ENCODE measurements at places on chromosomes 13 and 19.

DNA sequence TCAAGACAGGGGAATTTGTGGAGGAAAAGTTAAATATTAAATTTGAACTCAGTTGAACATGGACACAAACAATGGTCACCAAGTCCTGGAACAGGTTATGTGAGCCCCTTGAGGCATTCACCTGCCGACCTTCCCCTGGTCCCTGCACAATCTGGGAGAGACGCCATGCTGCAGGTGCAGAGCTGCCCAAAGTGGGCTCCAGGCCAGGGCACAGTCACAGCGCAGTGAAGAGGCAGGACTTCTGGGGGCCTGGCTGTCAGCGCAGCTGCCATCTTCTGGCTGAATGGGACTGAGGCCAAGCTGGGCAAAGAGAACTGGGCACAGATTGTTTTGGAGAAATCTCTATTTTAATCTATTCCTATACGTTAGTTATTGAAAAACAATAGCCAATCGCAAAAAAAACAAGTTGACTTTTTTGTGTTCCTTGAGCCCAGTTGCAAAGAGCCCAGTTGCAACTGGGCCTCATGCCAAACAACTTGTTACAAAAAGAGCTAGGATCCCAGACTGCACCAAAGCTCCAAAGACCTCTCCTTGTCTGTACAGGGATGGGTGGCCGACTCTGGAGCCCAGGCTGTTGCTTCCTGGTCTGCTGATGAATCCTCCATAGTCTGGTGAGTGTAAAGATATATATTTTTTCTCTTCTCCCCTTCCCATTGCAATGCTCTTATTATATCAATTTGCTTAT lies 1.2 kb upstream of the ZNF626 start:
- DNase-seq = no peak

- DNase-seq = no peak
These were observed 1395.8 kb downstream of the EFNB2 start for GRCh38 chr13:105139380-105140285.

DNA sequence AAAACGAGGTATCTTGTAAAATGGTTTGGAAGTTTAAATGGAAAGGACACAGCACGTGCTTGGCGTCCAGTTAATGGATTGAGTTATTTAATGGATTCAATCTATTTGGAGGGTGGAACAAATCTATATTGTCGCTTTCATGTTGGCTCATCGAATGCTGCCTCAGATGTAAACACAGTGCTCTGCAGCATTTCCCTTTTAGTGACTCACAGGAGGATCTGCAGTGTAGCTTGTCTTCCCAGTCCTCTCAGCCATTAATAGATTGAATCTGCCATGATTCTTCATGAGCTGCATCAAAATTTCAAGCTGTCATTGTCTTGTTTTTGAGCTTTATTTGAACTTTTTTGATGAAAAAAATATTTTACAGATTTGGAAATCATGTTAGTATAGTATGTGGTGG lies 44.7 kb downstream of the DHRS12 start:
- DNase-seq = peak; percentile 62

GRCh38 chr19:7197119-7197759 lies 97.0 kb downstream of the INSR start:
- peak; percentile 96 for DNase-seq

GRCh38 chr13:80086304-80086721 lies 254.6 kb downstream of the SPRY2 start:
- DNase-seq = no peak

DNA sequence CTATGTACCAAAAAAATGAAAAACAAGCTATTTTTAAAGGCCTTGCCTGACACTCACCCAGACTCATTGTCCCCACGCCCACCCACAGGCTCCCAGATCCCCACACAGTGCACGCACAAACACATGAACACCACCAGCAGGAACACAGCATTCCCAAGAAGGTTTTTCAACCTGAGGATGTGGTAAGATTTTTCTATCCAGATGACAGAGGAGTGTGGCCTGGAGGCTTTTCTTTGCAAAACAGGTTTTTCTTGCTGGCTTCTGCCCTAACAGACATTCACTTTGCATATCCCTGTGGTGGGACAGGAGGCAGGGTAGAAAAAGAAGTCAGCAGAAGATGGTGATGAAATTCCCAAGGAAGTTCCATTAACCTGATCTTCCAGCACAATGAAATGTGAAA lies 97.8 kb downstream of the KLF12 start:
- DNase-seq = no peak

DNA sequence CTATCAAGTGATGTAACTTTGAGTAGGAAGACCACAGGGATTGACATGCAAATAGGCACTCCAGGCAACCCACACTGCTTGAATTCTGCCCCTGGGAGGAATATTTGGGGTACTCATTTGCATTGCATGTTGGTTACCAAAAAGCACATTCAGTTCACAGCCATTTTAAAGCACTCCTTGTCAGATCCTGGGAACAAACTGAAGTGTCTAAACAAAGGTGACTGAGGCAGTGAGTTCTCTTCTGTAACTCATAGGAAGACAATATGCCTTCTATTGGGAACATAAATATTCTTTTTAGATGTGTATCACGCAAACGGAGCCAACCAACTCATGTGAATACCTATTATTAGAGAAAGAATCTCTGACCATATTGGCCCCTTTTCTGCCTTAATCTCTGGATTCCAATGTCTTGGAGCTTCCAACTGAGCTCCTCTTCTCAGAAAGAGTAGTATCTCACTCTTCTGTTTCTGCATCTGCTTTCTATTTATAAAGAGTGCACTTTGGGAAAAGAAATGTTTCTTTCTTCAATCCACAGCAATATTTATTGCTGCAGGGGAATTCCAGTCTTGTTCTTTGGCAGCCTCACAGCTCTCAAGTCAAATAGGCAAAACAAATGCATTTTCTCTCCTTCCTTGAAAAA lies 125.7 kb upstream of the NBEA start:
- DNase-seq = peak; percentile 66

GRCh38 chr19:20209051-20209450 lies 42.0 kb downstream of the ZNF486 start:
- DNase-seq = no peak

DNA sequence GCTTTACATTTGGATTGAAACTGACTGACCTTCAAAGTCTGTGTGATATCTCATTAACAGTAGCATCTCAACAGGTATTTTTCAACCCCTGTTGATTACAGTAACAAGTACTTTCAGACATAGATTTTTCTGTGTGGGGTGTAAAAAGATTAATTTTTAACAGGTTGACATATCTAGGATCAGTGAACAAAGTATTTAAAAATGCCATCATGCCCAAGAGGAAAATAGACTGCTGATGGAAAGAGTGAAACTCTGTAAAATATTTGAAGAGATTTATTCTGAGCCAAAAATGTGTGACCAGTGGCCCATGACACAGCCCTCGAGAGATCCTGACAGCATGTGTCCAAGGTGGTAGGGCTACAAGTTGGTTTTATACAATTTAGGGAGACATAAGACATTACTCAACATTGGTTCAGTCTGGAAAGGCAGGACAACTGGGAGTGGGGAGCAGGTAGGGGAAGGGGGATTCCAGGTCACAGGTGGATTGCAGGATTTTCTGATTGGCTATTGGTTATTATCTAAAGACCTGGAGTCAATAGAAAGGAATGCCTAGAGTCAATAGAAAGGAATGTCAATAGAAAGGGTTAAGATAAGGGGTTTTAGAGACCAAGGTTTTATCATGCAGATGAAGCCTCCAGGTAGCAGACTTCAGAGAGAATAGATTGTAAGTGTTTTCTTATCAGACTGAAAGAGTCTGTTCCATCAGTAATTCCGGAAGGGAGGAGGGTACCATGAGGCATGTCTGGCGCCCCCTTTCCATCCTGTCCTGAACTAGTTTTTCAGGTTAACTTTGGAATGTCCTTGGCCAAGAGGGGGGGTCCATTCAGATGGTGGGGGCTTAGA lies 29.1 kb downstream of the TNFRSF19 start:
- peak; percentile 9 for DNase-seq

DNA sequence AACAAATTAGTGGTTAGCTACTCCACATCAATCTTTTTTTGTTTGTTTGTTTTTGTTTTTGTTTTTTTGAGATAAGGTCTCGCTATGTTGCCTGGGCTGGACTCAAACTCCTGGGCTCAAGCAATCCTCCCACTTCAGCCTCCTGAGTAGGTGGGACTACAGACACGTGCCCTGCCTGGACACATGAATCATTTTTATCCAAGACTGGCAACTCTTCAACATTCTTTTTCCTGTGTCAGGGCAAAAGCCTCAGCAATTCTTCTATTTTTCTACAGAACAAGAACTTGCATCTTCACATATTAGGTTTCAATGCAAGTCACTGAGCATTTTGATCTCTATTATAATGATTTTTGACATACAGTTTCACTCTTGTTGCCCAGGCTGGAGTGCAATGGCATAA lies 76.8 kb upstream of the LRCH1 start:
- peak; percentile 48 for DNase-seq

GRCh38 chr19:46979126-46980105 lies 40.2 kb upstream of the NPAS1 start:
- DNase-seq = no peak

- DNase-seq = no peak
These were observed 406.3 kb downstream of the GPC5 start for GRCh38 chr13:91804724-91805123.

DNA sequence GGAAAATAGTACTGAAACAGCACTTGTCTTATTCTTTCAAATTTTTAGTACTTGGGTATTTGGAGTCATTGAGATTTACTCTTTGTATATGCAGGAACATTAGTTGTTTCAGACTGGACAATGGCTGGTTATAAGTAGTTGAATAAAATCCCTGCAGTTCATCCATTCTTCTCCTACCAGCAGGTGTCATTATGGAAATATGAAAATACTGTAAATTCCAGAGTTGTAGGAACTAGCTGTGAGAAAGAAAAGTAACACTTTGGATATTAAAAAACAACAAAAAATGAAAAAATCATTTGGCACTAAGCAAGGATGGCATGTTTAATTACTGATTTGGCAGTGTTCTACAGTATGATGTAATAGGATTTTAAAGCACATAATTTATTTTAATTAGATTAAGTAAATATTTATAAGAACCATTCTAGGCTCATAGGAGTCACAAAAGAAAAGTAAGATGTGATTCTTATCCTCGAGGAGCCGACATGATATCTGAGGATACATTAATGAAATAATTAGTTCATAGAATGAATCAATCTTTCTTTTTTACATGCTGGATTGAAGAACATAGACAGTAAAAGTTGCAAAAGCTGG lies 155.3 kb downstream of the KCNRG start:
- DNase-seq = peak; percentile 21

GRCh38 chr19:31578326-31578725 lies 229.1 kb upstream of the TSHZ3 start:
- no peak for DNase-seq

- DNase-seq = peak; percentile 57
These were observed 536 bp upstream of the AKAP8 start for GRCh38 chr19:15379999-15380647.

DNA sequence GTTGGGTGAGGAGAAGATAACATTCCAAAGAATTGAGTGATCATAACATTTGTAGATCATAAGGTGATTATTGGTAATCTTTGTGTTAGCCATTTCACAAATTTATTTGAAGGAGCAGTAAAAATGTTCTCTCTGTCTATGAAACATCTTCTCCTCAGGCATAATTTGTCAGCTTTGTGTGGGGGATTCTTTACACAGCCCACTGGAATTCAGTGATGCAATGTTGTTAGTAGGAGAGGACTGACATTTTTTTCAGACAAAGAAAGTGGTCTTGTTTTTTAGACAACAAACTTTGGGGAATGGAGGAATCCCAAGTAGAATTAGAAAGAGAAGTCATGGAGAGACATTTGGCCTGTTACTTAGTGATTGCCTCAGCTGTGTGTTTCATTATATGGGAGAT lies 100.3 kb downstream of the ITGBL1 start:
- DNase-seq = peak; percentile 80

GRCh38 chr13:22114630-22115311 lies 443.9 kb downstream of the FGF9 start:
- DNase-seq = no peak

DNA sequence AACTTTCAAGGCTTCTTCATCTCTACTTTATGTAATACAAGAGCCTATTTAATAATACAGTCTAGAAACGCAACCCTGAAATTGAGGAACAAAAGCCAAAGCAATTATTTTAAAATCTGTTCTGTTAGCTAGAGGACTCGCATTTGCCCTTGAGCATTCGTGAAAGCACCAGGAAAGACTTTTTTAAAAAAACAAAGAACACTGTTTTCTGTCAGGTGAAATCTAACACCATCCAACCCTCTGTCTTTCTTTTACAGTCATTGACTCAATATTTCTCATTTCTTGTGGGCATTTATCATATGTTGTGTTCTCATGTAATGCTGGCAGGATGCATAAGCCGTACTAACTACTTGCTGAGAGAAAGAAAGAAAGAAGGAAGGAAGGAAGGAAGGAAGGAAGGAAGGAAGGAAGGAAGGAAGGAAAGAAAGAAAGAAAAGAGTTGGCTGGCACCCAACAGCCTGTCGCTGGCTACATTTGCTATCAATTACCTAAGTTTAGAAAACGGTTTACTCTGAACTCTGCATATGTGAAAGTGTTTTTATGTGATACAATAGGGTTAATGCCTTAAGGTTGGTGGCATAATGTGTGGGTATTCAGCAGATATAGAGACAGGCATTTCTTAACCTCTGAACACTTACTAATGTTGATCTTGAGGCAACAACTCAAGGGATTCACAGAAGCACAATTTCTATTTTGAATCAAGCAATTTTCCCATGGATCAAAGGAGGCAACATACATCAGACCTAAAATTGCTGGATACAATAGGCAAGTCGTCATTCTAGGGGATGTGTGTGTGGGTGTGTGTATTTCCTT lies 445.4 kb downstream of the DCT start:
- no peak for DNase-seq

DNA sequence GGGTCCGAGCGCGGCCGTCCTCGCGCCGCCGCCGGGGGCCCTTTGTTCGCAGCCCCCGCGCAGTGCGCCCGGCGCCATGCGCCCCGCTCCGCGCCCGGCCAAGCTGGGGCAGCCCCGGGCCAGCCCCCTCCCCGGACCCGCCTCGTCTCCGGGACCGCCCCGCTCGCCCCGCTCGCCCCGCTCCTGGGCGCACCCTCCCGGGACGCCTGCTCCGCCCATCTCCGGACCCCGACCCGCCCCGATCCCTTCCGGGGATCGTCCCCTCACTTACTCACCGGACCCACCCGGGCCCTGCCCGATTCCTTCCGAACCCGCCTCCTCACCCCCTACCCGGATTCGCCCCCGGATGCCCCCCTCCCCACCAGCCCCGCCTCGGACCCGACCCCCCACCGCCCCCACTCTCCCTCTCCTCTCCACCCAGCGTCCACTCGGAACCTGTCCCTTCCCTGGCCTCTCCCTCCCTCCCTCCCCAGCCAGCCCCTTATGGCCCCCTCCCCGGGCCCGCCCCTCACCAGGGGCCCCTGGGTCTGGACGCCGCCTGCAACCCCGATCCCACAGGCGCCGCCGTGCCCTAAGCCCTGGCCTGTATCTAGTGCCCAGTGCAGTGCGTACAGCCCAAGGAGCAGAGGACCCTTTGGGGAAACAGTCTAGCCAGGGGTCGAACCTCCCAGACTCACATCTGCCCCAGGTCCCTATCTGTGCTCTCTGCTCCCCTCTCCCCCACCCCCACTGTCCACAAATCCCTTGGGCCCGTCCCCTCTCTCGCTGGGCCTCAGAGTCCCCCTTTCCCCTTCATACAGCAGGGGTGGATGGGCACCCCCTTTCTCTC lies at the start of gene CPAMD8:
CPAMD8 (minus strand) TSS at position 105 of the 829 bp plus-strand sequence. CDS start 168 bp downstream, outside the sequence.
- DNase-seq = no peak

- DNase-seq = no peak
These were observed 1.9 kb downstream of the ATP4B start for GRCh38 chr13:113656003-113656588.
